ENCODE measurements at places on chromosomes 3 and 15. TPM values are rescaled to one million over a fixed set of nuclear protein-coding genes. Genes with fewer than 3 reads are reported as not detected.
A peak's percentile ranks its signal among the peaks of the same experiment; 100 is the strongest.

Gene CHAC1
- 6.8 TPM for total RNA-seq

Gene IL17RB
- 8.4 TPM for total RNA-seq

Gene C2CD4A
- not detected for total RNA-seq

GRCh38 chr3:10952525-10952924 lies 40.0 kb upstream of the SLC6A1 start:
- no peaks in the 10 kb centered on the region for H3K27me3 ChIP-seq
- H3K4me3 ChIP-seq, result no peak overlapping the region
- no peaks in the 10 kb centered on the region for H3K4me1 ChIP-seq
- no peak overlapping the region for H3K27ac ChIP-seq
- DNase-seq, result no peak
- no peaks in the 10 kb centered on the region for H3K36me3 ChIP-seq

DNA sequence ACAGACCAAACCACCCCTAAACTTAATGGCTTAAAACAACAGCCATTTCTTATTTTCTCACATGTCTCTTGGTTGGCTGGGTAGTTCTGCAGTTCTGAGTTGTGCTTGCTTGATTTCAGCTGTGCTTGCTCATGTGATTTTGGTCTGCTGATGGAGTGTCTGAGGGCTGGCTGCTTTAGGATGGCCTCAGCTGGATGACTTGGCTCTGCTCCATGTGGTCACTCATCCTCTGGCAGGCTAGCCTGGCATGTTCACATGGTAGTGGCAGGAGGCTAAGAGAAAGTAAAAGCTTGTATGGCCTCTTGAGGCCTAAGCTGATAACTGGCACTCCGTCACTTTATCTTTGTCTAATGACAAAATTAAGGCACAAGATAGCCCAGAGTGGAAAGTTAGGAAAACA lies 4.1 kb downstream of the SV2B start:
- peaks cover 6% of the 10 kb centered on the region for H3K4me1 ChIP-seq
- peaks cover 96% of the 10 kb centered on the region for H3K27me3 ChIP-seq
- no peak overlapping the region for H3K4me3 ChIP-seq
- no peak for DNase-seq

- peaks cover 16% of the 10 kb centered on the region for H3K36me3 ChIP-seq
- H3K27ac ChIP-seq, result no peak overlapping the region
- peaks cover 2% of the 10 kb centered on the region for H3K4me1 ChIP-seq
- DNase-seq, result no peak
- H3K4me3 ChIP-seq, result no peak overlapping the region
- no peaks in the 10 kb centered on the region for H3K27me3 ChIP-seq
These were observed 33.8 kb downstream of the GLCE start for GRCh38 chr15:69194025-69194827.

DNA sequence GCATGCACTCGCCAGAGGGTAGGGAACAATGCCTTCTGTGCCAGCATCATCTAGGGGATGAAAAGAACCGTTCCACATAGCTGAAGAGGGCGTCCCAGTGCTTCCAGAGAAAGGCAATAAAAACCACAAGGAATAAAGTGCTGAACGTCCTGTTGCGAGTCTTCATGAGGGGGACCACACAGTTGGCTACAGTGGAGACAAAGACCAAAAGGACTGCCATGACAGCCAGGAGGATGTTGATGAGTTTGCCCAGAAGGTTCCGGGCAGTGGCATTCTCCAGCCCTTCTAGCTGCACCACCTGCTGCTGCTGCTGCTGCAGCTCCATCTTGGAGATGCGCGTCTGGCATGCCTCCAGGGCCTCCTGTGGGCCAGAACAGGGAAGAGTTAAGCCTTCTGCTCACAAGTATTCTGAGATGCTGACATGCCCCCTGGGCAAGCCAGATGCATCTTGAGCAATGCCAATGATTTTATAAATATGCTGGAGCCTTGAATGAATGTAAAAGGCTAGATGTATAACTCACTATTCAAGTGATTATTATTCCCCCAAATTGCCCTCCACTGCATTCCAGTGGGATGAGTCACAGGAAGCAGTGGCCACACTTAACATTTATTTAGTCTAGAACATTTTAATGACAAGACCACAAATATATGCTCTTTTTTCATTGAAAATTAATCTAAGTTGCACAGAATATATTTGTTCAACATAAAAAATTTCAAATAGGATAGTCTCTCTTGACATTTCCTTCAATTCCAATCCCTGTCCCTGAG lies 45.1 kb upstream of the PLXND1 start:
- no peaks in the 10 kb centered on the region for H3K27me3 ChIP-seq
- peaks cover 20% of the 10 kb centered on the region for H3K36me3 ChIP-seq
- H3K4me1 ChIP-seq, result no peaks in the 10 kb centered on the region
- no peak overlapping the region for H3K4me3 ChIP-seq
- peak; percentile 78 for DNase-seq

Gene EPHB3
- total RNA-seq, result 36.9 TPM

DNA sequence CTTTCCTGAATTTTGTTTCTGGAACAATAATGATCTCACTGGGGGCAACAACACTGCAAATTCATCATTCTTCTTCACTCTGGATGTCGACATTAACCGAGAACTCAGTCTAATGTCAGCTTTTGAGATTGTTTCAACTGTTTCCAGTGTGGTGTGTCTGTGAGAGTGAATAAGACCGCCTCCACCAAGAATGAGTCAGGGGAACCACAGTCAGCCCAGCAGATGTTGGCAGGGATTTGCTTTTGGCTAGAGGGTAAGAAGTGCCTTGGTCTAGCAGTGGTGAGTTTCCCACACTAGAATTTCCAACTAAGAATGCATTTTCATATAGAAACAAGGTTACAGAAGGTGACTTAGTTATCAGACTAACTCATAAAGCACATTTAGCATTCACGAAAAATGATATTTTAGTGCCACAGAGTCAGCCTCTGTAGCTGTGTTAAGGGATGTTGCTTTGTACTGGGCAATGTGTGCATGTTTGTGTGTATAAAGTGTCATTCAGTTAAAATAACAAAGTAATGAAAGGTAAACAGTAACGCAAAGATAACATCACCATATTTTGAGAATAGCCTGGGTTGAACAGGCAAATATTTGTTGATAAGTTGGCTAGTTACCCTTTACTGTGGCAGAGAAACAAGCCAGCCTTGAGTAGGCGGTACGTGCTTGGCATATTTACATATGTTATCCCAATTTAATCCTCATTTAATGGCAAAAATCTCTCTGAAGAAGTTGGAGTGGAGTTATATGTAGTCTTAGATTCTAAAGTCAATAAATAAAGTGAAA lies 33.8 kb downstream of the DRD3 start:
- no peak for DNase-seq
- H3K4me3 ChIP-seq, result no peak overlapping the region
- no peaks in the 10 kb centered on the region for H3K36me3 ChIP-seq
- H3K4me1 ChIP-seq, result no peaks in the 10 kb centered on the region
- H3K27me3 ChIP-seq, result no peaks in the 10 kb centered on the region
- no peak overlapping the region for H3K27ac ChIP-seq

DNA sequence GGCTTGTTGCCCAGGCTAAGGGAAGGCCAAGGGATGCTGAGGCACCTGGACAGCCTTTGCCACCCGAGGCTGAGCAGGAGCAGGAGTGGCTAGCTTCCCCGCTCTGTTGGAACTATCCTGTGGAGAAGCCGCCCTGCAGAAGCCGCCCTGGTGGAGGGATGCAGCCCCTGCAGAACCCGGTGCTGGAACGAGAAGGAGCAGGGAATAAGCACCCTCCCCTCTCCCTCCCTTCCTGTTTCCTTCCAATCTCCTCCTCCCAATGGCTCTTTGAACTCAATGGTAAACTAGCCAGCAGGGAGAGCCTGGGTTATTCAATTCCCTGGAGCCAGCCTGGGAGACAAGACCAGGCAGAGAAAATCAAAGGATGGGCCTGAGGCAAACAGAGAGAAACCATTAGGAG lies 11.8 kb upstream of the HRG start:
- no peak overlapping the region for H3K27ac ChIP-seq
- peaks cover 2% of the 10 kb centered on the region for H3K4me1 ChIP-seq
- H3K36me3 ChIP-seq, result no peaks in the 10 kb centered on the region
- DNase-seq, result peak; percentile 89
- H3K27me3 ChIP-seq, result no peaks in the 10 kb centered on the region

- H3K36me3 ChIP-seq, result no peaks in the 10 kb centered on the region
- H3K4me3 ChIP-seq, result no peak overlapping the region
- no peaks in the 10 kb centered on the region for H3K27me3 ChIP-seq
- DNase-seq, result no peak
- no peak overlapping the region for H3K27ac ChIP-seq
- peaks cover 5% of the 10 kb centered on the region for H3K4me1 ChIP-seq
These were observed 106.0 kb upstream of the LRIG1 start for GRCh38 chr3:66606868-66607267.

- peak overlapping the region; percentile 90 for H3K27ac ChIP-seq
- H3K36me3 ChIP-seq, result no peaks in the 10 kb centered on the region
- no peaks in the 10 kb centered on the region for H3K4me1 ChIP-seq
- DNase-seq, result peak; percentile 74
- no peak overlapping the region for H3K4me3 ChIP-seq
These were observed 336.2 kb downstream of the ERC2 start for GRCh38 chr3:56131974-56132590.

GRCh38 chr3:69014022-69014580 lies 617 bp upstream of the EOGT start:
- no peaks in the 10 kb centered on the region for H3K27me3 ChIP-seq
- peaks cover 5% of the 10 kb centered on the region for H3K4me1 ChIP-seq
- H3K27ac ChIP-seq, result no peak overlapping the region
- peaks cover 8% of the 10 kb centered on the region for H3K36me3 ChIP-seq
- no peak for DNase-seq
- peak overlapping the region; percentile 79 for H3K4me3 ChIP-seq

Gene STOML1
- 5.5 TPM for total RNA-seq

Gene PP2D1
- not detected for total RNA-seq

GRCh38 chr3:186234152-186234551 lies 125.3 kb upstream of the ETV5 start:
- H3K4me1 ChIP-seq, result no peaks in the 10 kb centered on the region
- no peaks in the 10 kb centered on the region for H3K36me3 ChIP-seq
- no peak for DNase-seq
- no peak overlapping the region for H3K4me3 ChIP-seq

Gene ADPGK
- 66.3 TPM for total RNA-seq

DNA sequence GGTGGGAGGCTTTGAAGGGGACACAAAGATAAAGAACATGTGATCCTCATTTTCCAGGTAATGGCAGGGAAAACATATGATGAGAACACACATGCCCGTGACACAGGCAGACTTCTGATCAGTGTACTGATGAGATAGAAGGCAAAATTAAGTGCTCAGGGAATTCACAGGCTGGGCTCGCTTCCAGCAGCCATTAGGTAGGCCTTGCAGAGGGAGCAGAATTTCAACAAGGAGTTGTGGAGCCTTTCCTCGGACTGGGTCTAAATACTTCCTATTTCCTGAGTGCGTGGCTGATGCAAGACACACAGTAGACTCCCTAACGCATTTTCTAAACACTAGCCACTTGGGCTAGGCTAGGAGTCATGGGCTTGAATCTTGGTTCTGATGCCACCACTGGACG lies 74.0 kb upstream of the ETV5 start:
- H3K27me3 ChIP-seq, result peaks cover 31% of the 10 kb centered on the region
- no peaks in the 10 kb centered on the region for H3K4me1 ChIP-seq
- no peak overlapping the region for H3K4me3 ChIP-seq
- no peak for DNase-seq
